T-helper 2 cell (primary cell): ENCODE measurements at places on chromosomes 2 and 18.

GRCh38 chr2:25586726-25587144 is 86.6 kb downstream of the DTNB start:
- DNase-seq = no peak

- DNase-seq = peak; percentile 76
Observed at GRCh38 chr2:195657634-195658540, 861 bp downstream of the SLC39A10 start.

- no peak for DNase-seq
Observed at GRCh38 chr2:239303711-239304532, 96.9 kb downstream of the HDAC4 start.

DNA sequence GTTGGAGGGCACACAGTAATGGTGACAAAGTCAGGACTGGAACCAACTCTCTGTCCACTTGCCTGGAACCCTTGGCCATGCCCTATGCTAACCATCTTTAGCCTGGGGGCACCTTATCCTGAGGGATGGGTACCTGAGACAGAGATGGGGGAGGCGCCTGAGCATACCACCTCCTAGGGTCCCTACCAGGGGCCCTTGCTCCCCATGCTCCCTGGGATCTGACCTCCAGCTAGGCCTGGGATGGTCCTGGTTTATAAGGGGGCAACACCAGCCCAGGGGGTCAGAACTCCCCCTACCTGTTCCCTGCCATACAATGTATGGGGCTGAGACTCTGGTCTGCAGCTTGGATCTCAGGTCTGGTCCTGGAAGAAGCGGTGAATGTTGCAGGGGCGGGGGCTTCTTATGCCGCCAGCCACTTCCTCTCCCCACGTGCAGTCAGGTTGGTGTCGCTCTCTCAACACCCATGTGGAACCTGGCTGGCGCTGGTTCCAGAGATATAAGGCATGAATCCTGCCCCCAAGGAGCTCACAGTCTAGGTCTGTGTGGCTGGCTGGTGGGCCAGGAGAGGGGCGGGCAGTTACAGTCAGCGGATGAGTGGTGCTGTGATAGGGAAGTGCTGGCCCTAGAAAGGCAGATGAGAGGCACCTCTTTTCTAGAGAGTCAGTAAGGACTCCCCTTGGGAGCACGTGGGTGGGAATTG is 3.8 kb upstream of the TOGARAM2 start:
- DNase-seq = no peak

DNA sequence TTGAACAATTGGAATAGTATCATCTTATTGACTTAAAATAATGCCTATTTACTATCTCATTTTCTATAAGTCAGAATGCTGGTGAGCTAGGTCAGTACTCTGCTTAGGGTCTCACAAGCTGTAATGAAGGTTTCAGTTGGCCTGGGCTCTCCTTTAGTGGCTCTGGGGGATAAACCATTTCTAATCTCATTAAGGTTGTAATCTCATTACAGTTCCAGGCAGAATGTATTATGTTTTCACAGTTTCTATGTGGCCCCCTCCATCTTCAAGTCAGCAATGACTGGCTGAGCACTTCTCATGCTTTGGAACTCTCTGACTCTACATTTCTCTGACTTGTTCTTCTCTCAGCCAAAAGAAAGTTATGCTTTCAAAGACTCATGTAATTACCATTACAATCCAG is 163.1 kb downstream of the CCDC178 start:
- no peak for DNase-seq

- DNase-seq = no peak
Observed at GRCh38 chr2:54546518-54546917, 90.4 kb downstream of the SPTBN1 start.

GRCh38 chr18:33751613-33752221 is 173.7 kb downstream of the ASXL3 start:
- no peak for DNase-seq

- DNase-seq = no peak
Observed at GRCh38 chr2:187943772-187944369, 347.8 kb upstream of the GULP1 start.

DNA sequence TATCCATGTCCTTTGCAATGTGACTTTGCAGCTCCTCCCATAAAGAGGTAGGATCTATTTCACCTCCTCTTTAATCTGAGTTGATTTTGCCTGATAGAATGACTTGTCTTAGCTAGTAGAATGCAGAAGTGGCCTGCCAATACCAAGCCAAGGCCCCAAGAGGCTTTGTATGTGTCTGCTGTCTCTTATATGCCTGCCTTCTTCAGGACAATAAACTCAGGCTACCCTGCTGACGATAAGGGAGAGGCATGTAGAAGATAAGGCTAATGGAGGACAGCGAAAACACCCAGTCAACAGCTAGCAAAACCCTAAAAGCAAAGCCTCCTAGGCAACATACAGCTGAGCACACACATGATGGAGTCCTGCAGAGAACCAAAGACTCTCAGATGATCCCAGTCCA is 1.8 kb upstream of the ZC3H8 start:
- DNase-seq = no peak

- no peak for DNase-seq
Observed at GRCh38 chr18:46756025-46756558, 761 bp downstream of the ST8SIA5 start.

DNA sequence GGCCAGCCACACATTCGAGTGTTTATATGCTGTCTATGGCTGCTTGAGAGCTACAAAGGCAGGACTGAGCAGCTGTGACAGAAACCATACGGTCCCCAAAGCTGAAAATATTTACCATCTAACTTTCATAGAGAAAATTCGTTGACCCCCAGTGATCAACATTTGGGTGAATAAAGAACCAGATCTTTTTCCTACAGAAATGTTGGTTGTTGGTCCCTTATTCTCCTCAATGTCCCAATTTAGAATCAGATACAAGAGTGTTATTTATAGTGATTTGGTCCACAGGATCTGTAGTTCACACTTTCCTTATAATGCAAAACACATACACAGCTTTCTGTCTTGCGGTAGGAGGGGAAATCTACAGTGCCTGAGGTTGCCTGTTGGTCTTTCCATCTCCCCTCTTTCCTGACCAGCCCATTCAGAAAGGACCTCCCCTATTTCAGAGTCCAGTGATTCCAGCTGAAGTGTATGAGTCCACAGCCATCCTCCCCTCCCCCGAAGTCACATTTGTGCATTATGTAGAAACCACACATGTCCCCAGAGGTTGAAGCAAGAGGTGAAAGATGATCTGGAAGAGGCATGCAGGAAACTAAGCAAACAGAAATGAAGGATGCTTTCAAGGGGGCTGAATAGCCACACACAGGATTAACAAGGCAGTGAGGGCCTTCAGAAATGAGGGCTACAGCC is 61.9 kb downstream of the SPRED2 start:
- DNase-seq = no peak

DNA sequence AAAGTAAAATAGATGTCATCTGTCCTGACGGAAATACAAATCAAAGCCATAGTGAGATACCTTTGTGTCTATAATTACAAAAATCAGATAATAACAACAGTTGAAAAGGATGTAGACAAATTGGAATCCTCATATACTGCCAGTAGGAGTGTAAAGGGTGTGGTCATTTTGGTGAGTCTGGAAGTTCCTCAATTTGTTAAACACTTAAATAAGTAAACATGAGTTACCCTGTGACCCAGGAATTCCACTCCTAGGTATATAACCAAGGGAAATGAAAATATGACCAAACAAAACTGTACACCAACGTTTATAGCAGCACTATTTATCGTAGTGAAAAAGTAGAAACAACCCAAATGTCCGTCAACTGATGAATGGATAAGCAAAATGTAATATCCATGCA is 24.0 kb downstream of the R3HDM1 start:
- DNase-seq = no peak

GRCh38 chr2:1654696-1655374 is 89.5 kb downstream of the PXDN start:
- no peak for DNase-seq

- no peak for DNase-seq
Observed at GRCh38 chr2:10301941-10302478, 694 bp upstream of the HPCAL1 start.

GRCh38 chr18:46793565-46793964 is 36.7 kb upstream of the ST8SIA5 start:
- no peak for DNase-seq

DNA sequence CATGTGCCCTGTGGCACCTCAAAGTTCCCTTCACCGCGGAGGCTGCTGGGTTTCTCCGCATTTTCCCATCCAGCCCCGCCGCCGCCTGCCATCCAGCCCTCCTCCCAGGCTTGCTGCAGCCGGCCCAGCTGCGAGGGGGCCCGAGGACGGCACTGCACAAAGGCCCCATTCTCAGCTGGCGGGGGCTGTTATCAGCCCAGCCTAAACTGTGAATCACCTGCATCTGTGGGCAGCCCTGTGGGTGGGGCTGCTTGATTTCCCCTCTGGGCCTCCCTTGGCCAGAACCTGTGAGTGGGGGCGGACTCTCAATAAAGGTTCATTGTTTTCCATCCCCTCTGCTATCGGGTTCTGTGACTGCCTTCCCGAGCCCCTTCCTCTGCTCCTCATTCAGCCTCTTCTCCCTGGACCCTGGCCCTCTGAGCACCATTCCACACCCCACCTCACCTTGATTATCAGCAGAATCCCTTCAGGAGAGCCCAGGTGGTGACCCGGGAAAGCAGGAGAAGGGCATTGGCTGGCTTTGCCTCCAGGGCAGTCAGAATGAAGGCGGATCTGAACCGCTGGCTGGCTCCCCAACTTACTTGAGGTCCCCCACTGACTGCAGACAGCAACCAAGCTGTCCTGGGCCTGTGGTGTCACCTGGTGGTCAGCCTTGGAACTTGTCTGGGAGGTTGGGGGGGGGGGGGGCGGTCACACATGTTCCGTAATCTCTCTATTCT is 204.5 kb downstream of the ZFP36L2 start:
- DNase-seq = no peak

DNA sequence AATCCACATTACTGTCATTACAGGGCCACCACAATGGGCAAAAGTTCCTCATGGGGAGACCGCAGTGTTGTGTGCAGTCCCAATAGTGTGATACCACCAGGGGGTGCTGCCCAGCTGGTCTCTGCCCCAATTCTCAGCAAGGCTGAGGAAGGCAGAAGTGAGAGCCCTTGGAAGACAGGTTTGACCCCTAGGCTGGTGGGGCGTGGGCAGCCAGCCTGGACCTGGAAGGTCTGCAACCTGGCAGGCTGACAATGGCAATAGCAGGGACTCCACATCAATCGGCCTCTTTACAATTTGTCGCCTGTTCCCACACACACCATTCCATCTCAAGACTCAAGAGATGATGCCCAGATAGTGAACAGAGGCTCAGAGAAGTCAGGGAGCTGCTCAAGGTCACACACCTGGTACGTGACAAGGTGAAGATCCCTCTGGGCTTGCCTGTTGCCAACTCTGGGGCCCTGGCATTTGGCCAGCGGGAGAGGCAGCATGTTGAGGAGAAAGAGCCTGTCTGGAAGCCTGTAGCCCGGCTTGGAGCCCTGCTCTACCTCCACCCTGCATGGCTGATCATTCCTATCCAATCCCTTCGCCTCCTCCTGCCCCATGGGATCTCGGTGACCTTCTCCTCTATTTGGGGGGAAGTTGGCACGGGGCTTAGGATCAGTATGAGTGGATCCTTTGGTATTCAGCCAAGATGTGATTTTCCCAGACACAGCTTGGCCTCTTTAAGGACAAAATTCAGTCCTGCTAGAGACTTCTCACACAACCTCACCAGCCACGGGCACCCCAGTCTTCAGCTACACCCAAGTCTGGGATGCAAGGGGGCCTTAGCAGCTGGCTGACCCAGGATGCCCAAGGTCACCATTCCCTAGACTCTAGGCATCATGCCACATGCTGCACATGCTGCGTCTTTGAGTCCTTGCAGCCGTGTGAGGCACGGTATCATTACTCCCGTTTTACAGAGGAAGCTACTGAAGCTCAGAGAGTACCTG is 2.9 kb upstream of the ATOH8 start:
- DNase-seq = peak; percentile 44

DNA sequence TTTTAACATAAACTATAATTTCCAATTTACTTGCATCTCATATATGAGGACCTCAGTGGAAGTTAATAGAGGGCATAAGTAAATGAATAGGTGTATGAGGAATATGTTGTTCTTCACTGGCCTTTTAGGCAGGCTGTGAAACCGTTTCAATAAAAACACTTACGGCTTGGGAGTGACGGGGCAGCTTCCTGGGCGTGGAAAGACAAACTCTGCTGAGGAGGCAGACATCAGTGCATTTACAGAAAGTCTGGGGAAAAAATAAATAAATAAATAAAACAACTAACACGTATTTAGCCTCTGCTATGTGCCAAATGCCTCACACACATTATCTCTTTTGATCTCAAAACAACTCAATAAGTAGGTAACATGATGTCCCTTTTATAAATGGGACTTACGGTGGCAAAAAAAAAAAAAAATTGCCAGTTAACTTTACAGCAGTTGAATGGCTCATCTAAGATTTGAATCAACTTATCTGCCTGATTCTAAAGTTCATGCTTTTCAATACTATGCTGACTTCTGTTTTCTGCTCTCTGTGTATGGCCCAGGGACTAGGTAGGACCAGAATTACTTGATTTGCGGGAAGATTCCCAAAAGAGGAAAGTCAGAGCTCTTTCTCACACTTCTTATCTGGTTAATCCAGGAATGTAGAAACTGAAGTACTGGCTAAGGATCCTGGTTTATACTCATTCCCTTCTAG is 77.5 kb upstream of the LRATD1 start:
- DNase-seq = no peak

DNA sequence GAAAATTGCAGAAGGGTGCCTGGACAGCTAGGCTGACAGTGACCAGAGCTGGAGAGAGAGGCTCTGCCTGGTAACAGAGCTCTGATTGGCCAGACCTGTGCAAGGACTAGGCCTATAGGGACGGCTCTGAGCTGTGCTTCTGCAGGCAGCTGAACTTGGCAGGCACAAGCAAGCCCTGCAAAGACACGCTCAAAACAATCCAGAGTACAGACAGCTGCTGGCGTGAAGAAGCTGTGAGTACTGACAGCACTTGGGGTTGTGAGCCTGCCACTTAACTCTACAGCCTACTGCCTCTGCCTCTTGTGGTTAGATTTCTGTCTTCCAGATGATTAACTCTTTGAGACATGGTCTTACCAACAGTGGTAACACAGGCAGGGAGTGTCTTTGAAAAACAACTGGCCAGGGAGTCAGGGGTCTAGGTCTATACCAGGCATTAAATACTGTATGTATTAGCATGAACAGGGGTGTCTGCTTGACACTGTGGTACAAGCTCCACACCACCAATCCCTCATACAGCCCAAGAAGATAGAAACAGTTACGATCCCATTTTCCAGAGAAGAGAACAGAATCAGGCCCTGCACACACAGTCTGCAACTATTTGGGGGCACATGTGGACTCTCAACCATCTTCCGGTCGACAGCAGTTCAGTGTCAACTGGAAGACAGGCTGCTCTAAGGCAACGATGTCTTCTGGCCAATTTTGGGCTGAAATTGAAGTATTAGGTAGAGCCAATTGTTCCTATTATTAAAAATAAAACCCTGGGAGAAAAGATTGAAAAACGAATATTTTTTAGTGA is 568.4 kb downstream of the TNS1 start:
- no peak for DNase-seq

GRCh38 chr2:233414777-233415570 is 60.7 kb downstream of the DGKD start:
- no peak for DNase-seq

GRCh38 chr18:68763083-68763482 is 34.8 kb upstream of the CCDC102B start:
- DNase-seq = no peak

- DNase-seq = no peak
Observed at GRCh38 chr2:199962203-199962602, 6.8 kb downstream of the MAIP1 start.
